ENCODE measurements at places on chromosomes 3 and 15.

GRCh38 chr15:95996494-95996893 is 334.0 kb upstream of the NR2F2 start:
- no peak for DNase-seq

- DNase-seq = no peak
These were observed 160.0 kb upstream of the CGNL1 start for GRCh38 chr15:57216288-57216687.

GRCh38 chr3:79247725-79248043 is 520.1 kb downstream of the ROBO1 start:
- no peak for DNase-seq

DNA sequence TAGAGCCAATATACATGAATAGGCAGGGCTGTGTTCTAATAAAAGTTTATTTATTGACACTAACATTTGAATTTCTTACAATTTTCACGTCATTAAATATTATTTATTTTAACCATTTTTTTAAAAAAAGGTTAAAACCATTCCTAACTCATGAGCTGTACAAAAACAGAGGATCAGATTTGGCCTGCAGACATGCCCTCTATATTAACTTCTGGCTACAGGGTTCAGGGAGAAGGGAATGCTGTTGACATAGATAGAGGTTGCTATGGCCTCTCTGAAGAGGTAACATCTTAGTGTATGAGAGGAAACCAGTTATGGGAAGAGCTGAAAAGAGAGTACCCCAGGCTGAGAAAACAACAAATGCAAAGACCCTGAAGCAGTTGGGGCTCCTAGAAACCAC is 19.1 kb upstream of the RAP2B start:
- no peak for DNase-seq

Data from activated CD4-positive, alpha-beta T cell treated with anti-CD3 and anti-CD28 coated beads, Interleukin-2, amount 50 U/mL, for 48 hours (primary cell).